ENCODE measurements at places on chromosomes 2 and 18.

DNA sequence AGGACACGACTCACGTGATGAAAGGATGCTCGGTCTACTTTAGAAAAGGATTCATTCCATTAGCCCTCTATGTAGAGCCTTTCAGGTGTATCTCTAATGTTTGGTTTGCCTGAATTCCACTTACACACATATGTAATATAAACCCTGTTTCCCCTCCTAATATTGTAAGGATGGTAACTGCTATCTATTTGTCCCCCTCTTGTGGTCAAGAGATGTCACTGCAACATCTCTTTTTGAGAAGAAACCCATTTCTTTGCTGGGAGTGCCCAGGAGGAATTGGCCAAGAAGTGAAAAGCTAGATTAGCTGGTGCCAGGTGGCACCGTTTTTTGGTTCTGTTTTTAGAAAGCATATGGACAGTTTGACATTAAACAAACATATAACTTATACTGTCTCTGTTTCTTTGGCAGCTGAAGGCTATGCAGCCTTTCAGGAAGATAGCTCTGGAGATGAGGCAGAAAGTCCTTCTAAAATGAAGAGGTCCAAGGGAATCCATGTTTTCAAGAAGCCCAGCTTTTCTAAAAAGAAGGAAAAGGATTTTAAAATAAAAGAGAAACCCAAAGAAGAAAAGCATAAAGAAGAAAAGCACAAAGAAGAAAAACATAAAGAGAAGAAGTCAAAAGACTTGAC, 41.2 kb downstream of the RALBP1 start:
- peak; percentile 9 for DNase-seq

- DNase-seq, result no peak
Observed at GRCh38 chr2:74045454-74045853, 60.7 kb downstream of the TET3 start.

- DNase-seq, result no peak
Observed at GRCh38 chr2:183035954-183036669, 2.1 kb downstream of the NCKAP1 start.

DNA sequence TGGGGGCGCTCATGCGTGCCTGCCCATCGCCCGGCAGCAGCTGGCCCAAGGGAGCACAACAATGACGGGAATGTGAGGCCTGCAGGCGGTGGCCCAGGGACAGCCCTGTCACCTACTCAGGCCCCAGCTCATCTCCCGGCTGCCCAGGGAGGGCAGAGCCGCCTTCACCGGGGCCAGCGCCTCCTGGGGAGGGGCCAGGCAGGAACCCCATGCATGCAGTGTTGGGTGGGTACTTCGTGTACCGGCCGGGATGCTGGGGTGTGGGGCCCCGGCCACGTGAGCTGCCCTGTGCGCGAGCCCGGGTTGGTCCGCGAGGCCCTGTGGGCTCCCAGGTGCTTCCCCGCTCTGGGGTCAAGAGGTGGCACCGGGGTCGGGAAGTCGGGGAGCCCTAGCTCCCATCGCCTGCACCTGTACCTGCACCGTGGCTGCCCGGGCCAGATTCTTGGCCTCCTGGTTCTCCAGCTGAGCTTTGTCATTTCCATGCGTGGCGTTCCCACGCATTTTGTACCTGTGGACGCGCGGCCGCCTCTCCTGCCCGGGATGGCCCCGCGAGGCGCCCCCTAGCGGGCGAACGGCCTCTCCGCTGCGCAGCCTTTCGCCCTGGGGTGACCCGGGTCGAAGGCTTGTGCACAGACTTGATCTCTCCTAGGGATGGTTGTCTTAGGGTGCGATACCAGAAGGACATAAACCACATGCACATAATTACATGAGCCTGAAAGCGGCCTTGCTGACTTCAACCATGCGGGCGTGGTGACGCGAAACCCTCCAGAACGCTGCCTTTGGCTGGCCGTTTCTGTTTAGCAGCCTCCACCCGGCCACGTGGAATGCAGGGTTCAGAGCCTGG, 950 bp downstream of the KLHL30 start:
- DNase-seq, result no peak

DNA sequence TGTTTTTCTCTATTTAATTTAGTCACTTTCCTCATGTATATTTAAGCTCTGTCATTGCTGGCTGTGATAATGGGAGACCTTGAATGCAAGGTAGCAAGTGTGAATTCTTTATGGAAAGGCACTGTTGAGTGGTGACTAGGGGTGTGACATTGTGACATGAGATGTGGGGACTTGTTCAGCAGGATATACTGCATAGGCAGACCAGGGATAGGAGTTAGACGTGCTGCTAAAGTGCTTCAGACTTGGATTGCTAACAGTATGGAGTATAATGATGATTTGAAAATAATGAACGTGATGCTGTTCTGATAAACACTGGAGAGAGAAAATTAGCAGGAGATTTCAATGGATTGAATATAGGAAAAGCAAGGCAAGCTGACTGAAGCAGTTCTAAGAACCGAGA, 135.1 kb downstream of the NCOA1 start:
- no peak for DNase-seq

DNA sequence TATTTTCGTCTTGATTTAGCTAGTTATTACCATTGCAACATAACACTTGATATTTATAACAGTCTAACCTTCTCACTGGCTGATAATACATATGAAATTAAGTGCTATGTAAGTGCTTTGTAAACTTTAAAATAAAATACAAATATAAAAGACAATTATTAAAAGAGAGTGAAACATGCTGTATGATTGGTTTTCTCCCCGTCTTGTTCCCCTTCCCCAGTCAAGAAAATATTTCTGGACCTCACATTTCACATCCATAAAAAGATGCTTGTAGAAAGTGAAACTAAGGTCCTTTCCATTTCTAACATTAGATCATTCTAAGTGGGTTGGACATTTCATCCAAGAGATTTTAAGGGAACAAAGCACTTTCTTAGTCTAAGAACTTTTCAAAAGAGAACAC, 310.2 kb upstream of the LRATD1 start:
- DNase-seq, result no peak

- DNase-seq, result no peak
Observed at GRCh38 chr18:54776282-54776977, 51.8 kb upstream of the RAB27B start.

DNA sequence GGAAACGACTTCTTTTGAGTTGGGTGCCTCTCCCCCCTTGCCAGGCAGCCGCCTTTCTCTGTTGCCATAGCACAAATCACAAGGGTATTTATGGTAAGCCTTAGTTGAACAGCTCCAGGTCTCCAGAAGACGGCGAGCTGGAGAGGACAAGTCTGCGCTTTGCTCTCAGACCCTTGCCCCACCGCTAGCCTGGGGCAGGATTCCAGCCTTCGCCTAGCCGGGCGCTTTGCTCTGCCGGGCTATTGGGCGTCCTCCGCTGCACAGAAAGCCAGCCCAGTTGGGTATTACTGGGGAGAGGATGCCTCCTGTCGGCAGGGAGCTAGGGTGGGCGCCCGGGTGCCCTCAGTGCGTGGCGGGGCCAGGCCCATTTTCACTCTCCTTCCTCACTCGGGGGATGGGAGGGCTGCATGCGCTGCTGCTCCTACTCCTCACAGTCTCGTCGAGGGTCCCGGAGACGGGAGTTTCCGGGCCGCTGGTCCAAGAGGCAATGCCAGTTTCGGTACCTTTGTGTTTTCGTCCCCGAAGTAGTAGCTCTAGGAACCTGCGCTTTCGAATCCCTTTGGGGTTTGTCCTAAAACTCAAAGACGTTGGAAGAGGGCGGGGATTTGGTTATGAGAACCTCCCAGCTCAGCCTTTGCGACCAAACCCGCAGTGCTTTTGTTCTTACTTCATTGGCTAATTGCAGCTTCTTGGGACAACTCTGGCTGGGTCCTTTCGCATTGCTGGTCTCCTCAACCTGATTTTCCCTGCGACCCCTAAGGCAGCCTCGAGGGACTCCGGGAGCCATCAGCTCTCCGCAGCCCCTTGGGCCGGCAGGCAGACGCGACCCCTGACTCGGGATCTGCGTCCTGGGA, 3.6 kb upstream of the DLX2 start:
- DNase-seq, result no peak

DNA sequence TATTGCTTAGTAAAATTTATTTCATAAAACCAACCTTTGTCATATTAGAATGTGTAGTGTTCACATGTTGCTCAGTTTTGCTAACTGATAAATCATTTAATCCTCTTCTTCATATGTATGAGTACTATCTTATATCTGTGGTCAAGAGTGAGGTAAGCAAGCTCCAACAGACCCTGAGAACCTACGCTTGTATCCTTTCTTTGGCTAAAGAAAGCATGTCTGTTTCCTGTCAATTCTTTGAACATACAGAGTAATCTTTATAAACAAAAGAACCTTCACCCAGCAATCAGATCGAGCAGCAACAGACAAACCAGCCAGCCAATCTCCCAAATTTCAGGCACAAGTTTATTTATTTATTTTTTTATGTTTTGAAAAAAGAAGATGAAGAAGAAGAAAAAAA, 6.4 kb downstream of the ADCYAP1 start:
- DNase-seq, result no peak

All from NCI-H1694 (cell line).